ENCODE measurements at places on chromosomes 6 and 20. TPM values are rescaled to one million over a fixed set of nuclear protein-coding genes. Genes with fewer than 3 reads are reported as not detected.

The TULP1 gene
- not detected for total RNA-seq

The BTNL2 gene
- total RNA-seq = not detected

The DEFB124 gene
- not detected for total RNA-seq

The NMBR gene
- not detected for total RNA-seq

The DOP1A gene
- total RNA-seq = 31.6 TPM

The SLC13A3 gene
- total RNA-seq = 2.4 TPM

The WDR46 gene
- total RNA-seq = 68.6 TPM

The OR2J3 gene
- total RNA-seq = not detected

The ELOVL2 gene
- 0.65 TPM for total RNA-seq

The GJA1 gene
- total RNA-seq = 654 TPM

The CGA gene
- not detected for total RNA-seq

The OR11A1 gene
- not detected for total RNA-seq

The MEA1 gene
- total RNA-seq = 26.4 TPM

The RIPOR2 gene
- 0.97 TPM for total RNA-seq

The KIF13A gene
- 86.8 TPM for total RNA-seq

The EYS gene
- under 0.01 TPM for total RNA-seq

The MEP1A gene
- total RNA-seq = not detected

The PPP1R14C gene
- total RNA-seq = 0.16 TPM

The LAMA4 gene
- total RNA-seq = 518 TPM

The SCGN gene
- total RNA-seq = not detected

The DNMT3B gene
- 1.7 TPM for total RNA-seq

The GGT7 gene
- 16.6 TPM for total RNA-seq

The MYO6 gene
- total RNA-seq = 15.4 TPM

The SLC17A5 gene
- 39.1 TPM for total RNA-seq

The TBX18 gene
- 27.3 TPM for total RNA-seq

The CCM2L gene
- not detected for total RNA-seq

The SIRPB1 gene
- not detected for total RNA-seq

The B3GALT4 gene
- total RNA-seq = 10.6 TPM
